ENCODE measurements at places on chromosomes 2 and 18. TPM values are rescaled to one million over a fixed set of nuclear protein-coding genes. Genes with fewer than 3 reads are reported as not detected.
A peak's percentile ranks its signal among the peaks of the same experiment; 100 is the strongest.

SCN2A gene
- 0.12 TPM for total RNA-seq

COL5A2 gene
- total RNA-seq: 9.2 TPM

DNA sequence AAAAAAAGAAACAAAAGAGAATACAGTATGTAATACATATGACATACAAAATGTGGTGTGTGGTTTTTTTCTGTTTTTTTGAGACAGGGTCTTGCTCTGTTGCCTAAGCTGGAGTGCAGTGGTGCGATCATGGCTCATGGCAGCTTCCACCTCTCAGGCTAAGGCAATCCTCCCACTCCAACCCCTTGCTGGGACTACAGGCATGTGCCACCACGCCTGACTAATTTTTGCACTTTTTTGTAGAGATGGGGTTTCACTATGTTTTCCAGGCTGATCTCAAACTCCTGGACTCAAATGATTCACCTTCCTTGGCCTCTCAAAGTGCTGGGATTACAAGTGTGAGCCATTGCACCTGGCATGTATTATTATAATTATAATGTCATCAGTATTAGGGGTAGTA lies 38.9 kb downstream of the DHX57 start:
- no peaks in the 10 kb centered on the region for H3K4me1 ChIP-seq
- H3K27me3 ChIP-seq: no peaks in the 10 kb centered on the region
- H3K36me3 ChIP-seq: peaks cover 2% of the 10 kb centered on the region
- no peak overlapping the region for H3K4me3 ChIP-seq

DNA sequence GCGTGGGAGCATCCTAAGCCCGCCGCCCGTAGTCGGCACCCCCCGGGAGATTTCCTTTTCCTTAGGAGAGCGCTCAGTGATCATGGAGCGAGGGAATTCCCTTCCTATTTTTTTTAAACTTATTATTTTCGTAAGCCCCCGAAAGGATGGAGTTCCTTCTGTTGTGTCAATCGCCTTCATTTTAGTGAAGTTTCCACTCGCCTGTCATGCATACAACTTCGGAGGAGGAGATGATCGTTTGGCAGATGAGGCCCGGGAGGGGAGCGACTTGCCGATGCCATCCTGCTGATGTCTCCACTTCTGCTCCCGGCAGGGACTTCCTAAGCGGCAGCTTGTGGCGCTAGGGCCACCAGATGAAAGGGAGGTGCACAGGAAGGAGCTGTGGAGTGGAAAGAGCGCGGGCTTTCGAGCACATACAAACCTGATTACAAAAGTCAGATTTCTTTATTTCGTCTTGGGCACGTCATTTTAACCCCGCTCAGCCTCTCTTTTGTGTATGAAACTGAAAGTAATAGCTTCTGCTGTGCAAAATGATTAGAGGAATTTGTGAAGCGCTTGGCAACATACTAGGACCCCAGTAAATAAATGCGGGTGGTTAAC lies at the start of gene ADGRF3:
Gene ADGRF3 (minus strand): TSS at position 336 of the 600 bp plus-strand sequence. CDS start 555 bp downstream, outside the sequence.
- H3K4me1 ChIP-seq: no peaks in the 10 kb centered on the region
- no peaks in the 10 kb centered on the region for H3K27me3 ChIP-seq
- H3K27ac ChIP-seq: peak within 1 kb of the TSS; percentile 97
- peak; percentile 81 for DNase-seq
- peak within 1 kb of the TSS; percentile 93 for H3K4me3 ChIP-seq
- H3K36me3 ChIP-seq: no peaks in the 10 kb centered on the region

GRCh38 chr2:70870790-70871189 lies 35.2 kb upstream of the CD207 start:
- H3K36me3 ChIP-seq: no peaks in the 10 kb centered on the region
- H3K27ac ChIP-seq: no peak overlapping the region
- no peak for DNase-seq
- H3K4me3 ChIP-seq: no peak overlapping the region
- H3K4me1 ChIP-seq: no peaks in the 10 kb centered on the region

ID2 gene
- total RNA-seq: 206 TPM

GRCh38 chr18:57801325-57801724 lies 1.8 kb downstream of the ATP8B1 start:
- no peak overlapping the region for H3K27ac ChIP-seq
- H3K36me3 ChIP-seq: no peaks in the 10 kb centered on the region
- no peak for DNase-seq

GALR1 gene
- 0.05 TPM for total RNA-seq

DNAH7 gene
- 0.19 TPM for total RNA-seq

UGT1A8 gene
- total RNA-seq: 3.8 TPM

DNA sequence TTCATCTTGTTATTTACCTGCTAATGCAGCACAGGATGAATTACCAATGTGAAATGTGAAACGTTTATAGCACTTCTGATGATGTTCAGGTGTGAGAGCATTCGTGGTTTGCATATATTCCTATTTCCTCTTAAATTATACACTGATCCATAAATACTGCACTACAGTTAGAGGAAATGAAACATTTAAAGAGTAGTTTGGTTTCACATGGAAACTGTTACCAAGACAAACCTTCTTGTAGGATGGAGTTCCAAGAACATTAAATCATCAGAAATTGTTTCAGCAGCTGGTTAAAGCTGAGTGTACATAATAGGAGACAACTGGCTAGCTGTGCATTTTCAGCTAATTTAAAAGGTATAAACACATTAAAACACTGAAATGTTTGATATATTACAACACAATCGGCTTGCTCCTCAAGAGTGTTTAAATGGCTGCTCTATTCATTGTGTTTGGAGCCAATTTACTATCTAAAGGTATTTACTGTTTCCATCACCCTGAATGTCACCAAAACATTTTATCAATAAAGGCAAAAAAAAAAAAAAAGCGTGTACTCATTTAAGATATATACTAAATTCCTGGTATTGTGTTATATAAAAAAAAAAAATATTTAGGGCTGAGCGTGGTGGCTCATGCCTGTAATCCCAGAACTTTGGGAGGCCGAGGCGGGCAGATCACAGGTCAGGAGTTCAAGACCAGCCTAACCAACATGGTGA lies 100.6 kb downstream of the DYM start:
- H3K27ac ChIP-seq: no peak overlapping the region
- no peaks in the 10 kb centered on the region for H3K27me3 ChIP-seq
- DNase-seq: no peak
- no peak overlapping the region for H3K4me3 ChIP-seq
- H3K4me1 ChIP-seq: no peaks in the 10 kb centered on the region

CLHC1 gene
- 4.2 TPM for total RNA-seq

GRCh38 chr2:70994009-70994698 lies 519 bp downstream of the TEX261 start:
- H3K36me3 ChIP-seq: peaks cover 13% of the 10 kb centered on the region
- peak overlapping the region; percentile 99 for H3K4me3 ChIP-seq
- H3K27me3 ChIP-seq: no peaks in the 10 kb centered on the region
- peak; percentile 51 for DNase-seq
- peaks cover 13% of the 10 kb centered on the region for H3K4me1 ChIP-seq

DNA sequence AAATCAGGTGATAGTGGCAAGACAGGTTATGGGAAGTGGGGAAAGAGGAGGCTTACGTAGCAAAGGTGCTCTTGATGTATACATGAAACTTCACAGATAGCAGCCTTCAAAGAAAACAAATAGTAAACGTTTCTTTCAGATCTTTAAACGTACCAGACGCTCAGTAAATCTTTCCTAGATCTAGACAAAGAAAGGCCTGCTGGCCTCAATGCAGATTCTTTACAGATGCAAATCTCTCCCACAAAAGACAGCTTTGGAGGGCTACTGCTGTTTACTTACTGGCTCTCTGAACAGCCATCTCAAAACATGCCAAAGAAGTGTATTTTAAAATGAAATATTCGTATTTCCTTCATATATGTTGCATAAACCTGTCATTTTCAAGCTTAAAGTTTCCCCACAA lies 1279.9 kb upstream of the NRXN1 start:
- H3K4me1 ChIP-seq: no peaks in the 10 kb centered on the region
- H3K27ac ChIP-seq: no peak overlapping the region
- no peak overlapping the region for H3K4me3 ChIP-seq
- no peak for DNase-seq

GRCh38 chr2:107323946-107324565 lies 438.1 kb upstream of the ST6GAL2 start:
- no peak overlapping the region for H3K27ac ChIP-seq
- no peak overlapping the region for H3K4me3 ChIP-seq
- no peaks in the 10 kb centered on the region for H3K27me3 ChIP-seq

PIEZO2 gene
- 11.9 TPM for total RNA-seq

- DNase-seq: no peak
- no peak overlapping the region for H3K4me3 ChIP-seq
- no peaks in the 10 kb centered on the region for H3K4me1 ChIP-seq
These were observed 258.4 kb upstream of the ZNF804A start for GRCh38 chr2:184339966-184340365.

GRCh38 chr18:46152808-46153617 lies 48.8 kb downstream of the HAUS1 start:
- no peaks in the 10 kb centered on the region for H3K27me3 ChIP-seq
- H3K27ac ChIP-seq: no peak overlapping the region
- no peak overlapping the region for H3K4me3 ChIP-seq

DNA sequence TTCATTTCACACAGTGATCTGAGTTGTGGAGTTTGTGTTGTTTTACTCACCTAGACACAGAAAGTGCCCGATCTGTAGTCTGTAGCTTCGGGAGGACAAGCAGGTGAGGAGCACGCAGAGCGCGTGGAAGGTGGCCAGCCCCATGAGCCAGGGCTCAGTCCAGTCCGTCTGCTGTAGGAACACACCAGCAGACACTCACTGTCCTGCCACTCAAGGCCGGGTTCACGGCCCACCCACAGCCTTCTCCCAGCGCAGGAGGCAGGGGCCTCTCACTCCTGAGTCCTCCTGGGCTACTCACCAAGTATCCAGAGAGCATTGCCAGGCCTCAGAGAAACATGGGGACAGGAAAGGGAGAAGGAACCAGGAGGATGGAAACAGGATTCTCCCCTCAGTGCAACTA lies 1.7 kb downstream of the TMEM18 start:
- H3K4me1 ChIP-seq: no peaks in the 10 kb centered on the region
- no peak for DNase-seq
- H3K27me3 ChIP-seq: no peaks in the 10 kb centered on the region
- no peak overlapping the region for H3K27ac ChIP-seq

DNA sequence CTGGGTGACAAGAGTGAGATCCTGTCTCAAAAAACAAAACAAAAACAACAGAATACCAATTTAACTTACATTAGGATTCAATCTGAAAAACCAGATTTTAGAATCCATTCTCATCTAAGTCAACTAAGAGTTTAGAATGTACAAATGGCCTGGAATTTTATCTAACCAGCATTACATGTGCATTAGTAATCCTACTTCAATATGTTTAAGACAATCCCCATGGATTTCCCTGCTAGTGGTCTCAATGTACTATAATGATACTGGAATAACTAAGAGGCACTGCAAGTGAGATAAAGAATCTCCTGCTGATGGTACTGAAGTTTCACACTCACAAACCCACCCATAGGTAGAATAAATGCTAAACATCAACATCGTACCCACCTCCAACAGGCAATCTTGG lies 53.9 kb upstream of the DNER start:
- H3K36me3 ChIP-seq: peaks cover 6% of the 10 kb centered on the region
- no peak for DNase-seq
- no peak overlapping the region for H3K27ac ChIP-seq
- no peaks in the 10 kb centered on the region for H3K27me3 ChIP-seq

GRCh38 chr2:75716406-75716805 lies 5.7 kb upstream of the GCFC2 start:
- no peaks in the 10 kb centered on the region for H3K27me3 ChIP-seq
- no peaks in the 10 kb centered on the region for H3K36me3 ChIP-seq
- H3K27ac ChIP-seq: no peak overlapping the region
- no peak overlapping the region for H3K4me3 ChIP-seq
- no peaks in the 10 kb centered on the region for H3K4me1 ChIP-seq
- no peak for DNase-seq

- DNase-seq: no peak
- H3K4me1 ChIP-seq: no peaks in the 10 kb centered on the region
- H3K27me3 ChIP-seq: no peaks in the 10 kb centered on the region
These were observed 1.4 kb downstream of the GMPPA start for GRCh38 chr2:219500135-219500534.

- no peak overlapping the region for H3K27ac ChIP-seq
- no peak overlapping the region for H3K4me3 ChIP-seq
- no peak for DNase-seq
- H3K27me3 ChIP-seq: no peaks in the 10 kb centered on the region
- no peaks in the 10 kb centered on the region for H3K36me3 ChIP-seq
These were observed 51.6 kb downstream of the PDK1 start for GRCh38 chr2:172607379-172607928.

DNA sequence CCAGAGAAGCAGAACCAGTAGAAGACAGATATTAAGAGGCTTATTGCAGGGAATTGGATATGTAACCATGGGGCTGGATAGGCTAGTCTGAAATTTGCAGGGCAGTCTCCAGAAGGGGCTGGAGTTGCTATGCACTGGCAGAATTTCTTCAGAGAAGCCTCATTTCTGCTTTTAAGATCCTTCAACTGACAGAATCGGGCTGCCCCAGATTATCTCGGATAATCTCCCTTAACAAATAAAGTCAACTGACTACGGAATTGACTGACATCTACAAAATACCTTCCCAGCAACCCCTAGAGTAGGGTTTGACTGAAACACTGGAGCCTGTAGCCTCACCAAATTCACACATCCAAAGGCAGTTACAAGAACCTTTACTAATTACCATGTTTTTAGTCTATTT lies 136.4 kb downstream of the SOCS6 start:
- no peak for DNase-seq
- H3K4me1 ChIP-seq: peaks cover 6% of the 10 kb centered on the region
- H3K27ac ChIP-seq: no peak overlapping the region

CRYGC gene
- total RNA-seq: not detected

CDKL4 gene
- 0.27 TPM for total RNA-seq

GRCh38 chr2:39642051-39642718 lies 23.5 kb upstream of the TMEM178A start:
- H3K27ac ChIP-seq: no peak overlapping the region
- no peaks in the 10 kb centered on the region for H3K36me3 ChIP-seq
- no peaks in the 10 kb centered on the region for H3K27me3 ChIP-seq
- no peaks in the 10 kb centered on the region for H3K4me1 ChIP-seq
- DNase-seq: no peak

DNA sequence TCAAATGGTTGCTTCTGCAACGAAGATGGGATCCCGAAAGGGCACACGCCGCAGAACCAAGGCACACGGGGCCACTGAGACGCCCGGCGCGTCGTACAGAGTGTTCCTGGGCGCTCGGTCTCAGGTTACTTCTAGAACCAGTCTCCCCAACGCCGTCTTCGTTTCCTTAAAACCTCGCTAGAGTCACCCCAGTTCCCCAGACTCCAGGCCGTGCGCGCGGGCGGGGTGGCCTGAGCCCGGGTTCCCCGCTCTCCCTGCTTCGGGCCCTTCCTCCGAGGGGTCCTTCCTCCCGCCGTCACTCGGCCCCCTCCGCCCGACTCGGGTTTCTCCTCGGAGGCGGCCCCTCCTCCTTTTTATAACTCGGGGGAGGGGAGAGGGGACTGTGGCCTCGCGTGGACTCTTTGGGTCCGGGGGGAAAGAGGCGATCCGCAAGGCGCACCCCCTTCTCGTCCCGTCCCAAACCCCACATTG lies 774 bp upstream of the FZD7 start:
- peak overlapping the region; percentile 71 for H3K4me3 ChIP-seq
- peaks cover 15% of the 10 kb centered on the region for H3K27me3 ChIP-seq

- no peak for DNase-seq
- H3K36me3 ChIP-seq: no peaks in the 10 kb centered on the region
These were observed 1155.6 kb downstream of the LRP1B start for GRCh38 chr2:140975237-140975636.
